Mesenchymal stem cell (in vitro differentiated cells and primary cell): ENCODE measurements at places on chromosomes 6 and 20.

GRCh38 chr6:140460267-140460666, 1085.8 kb upstream of the CITED2 start:
- DNase-seq = no peak

DNA sequence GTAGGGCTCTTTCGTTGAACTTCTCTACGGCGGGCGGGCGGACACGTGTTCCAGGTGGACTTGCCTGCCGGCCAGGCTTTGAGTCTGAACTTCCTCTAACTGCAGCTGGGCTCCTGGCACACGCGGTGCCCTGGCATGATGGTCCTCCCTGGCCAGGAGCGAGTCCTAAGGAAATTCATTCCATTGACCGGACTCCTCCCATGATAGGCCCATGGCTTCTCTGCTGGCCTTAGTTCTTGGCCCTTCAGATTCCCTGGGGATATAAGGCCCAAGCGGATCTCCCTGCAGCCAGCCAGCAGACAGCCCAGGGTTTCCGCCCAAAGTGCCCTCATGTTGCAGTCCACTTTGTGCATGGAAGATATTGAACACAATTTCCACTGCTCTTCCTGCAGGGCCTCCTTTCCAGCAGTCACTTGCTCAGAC, 39.4 kb downstream of the TBC1D7 start:
- no peak for DNase-seq

GRCh38 chr6:259316-259715, 33.0 kb upstream of the DUSP22 start:
- DNase-seq = no peak

GRCh38 chr6:147154454-147154853, 49.8 kb upstream of the STXBP5 start:
- DNase-seq = no peak

GRCh38 chr6:6946206-6947155, 161.3 kb upstream of the RREB1 start:
- no peak for DNase-seq

DNA sequence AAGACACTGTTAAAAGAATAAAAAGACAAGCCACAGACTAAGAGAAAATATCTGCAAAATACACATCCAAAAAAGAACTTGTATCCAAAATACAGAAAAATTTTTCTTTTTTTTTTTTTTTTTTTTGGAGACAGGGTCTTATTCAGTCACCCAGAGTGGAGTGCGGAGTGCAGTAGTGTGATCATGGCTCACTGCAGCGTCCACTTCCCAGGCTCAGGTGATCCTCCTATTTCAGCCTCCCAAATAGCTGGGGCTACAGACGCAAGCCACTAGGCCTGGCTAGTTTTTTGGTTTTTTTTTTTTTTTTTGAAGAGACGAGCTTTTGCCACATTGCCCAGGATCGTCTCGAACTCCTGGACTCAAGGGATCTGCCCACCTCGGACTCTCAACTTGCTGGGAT, 3.1 kb downstream of the ZUP1 start:
- DNase-seq = no peak

- DNase-seq = peak; percentile 44
These were observed 113.4 kb downstream of the PSMB1 start for GRCh38 chr6:170439366-170440361.

DNA sequence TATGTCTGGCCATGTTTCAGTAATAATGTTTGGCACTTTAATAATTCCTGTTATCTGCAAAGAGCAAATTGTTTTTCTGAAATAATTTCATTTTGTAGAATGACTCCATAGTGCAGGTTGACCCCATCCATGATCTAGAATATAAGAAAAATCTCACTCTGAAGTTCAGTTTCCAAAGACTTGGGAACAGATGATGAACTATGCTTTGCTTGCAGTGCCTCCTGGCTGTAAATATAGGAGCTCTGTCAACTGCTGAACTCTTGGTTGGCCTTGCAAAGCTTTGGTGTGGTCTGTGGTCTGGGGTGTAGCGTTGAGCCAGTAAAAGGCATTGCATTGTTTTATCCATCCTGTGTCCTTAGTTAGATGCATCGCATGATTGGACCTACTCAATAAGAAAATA, 104.0 kb downstream of the PLCB4 start:
- DNase-seq = peak; percentile 21

DNA sequence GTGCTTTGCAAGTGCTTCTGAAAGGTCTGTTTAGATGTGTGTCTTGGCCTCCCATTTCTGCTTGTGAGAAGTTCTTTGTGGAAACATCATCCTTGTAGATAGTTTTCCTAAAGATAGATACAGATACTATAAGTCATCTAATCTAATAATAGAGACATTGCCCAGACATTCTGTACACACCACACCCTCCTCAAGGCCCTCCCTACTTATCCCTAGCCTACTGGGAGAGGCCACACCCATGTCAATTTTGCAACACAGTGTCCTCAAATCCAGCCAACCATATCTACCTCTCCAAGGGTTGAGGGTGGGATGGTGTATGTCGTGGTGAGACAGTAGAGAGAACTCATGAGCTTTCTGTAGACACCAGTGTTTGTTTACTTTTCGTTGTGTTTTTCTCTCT, 6.2 kb downstream of the KDM1B start:
- no peak for DNase-seq

GRCh38 chr6:71310261-71310660, 21.6 kb downstream of the OGFRL1 start:
- DNase-seq = no peak

DNA sequence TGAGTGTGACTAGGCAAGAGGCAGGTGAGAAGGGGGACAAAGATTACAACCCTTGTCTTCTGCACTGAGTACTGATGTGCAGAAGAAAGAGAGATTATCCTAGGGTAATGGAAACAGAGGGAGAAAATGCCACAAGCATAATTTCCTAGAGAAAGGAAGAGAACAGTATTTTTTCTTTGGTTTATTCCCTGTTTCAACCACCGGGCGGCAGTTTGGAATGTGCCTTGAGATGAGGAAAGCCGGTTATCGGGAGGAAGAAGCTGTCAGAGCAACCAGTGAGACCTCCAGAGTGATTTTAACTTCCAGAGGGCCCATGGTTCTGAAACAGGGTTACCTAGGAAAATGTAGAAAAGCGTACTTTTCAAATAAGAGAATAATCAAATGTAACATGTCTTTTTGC, 121.4 kb downstream of the REV3L start:
- DNase-seq = peak; percentile 67
